ENCODE measurements at places on chromosomes 3 and 15. TPM values are rescaled to one million over a fixed set of nuclear protein-coding genes. Genes with fewer than 3 reads are reported as not detected.

DNA sequence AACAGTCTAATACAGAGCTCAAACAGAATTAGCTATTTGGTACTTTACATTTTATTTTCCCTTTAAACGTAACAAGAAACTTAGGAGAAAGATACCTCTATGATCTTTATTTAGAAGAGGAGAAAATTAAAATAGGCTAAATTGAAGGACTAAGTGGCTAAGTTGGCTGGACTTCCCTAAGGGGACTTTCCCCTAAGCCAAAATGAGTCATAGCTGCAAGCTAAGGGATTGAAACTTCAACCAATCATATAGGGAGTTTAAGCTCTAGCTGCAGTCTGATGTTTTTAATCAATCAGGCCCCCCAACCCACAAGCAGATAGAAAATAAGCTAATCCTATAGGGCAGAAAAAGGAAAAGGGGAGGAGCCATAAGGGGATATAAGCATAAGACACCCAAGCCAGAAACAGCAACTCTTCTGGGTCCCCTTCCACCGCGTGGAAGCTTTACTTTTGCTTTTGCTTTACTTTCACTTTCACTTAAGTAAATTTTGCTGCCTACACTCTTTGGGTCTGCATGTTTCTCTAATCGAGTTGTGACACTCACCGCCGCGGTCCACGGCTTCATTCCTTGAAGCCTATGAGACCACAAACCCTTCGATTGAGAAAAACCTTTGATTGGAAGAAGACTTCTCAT is 1108.5 kb upstream of the EPHA6 start:
- DNase-seq: no peak

DNA sequence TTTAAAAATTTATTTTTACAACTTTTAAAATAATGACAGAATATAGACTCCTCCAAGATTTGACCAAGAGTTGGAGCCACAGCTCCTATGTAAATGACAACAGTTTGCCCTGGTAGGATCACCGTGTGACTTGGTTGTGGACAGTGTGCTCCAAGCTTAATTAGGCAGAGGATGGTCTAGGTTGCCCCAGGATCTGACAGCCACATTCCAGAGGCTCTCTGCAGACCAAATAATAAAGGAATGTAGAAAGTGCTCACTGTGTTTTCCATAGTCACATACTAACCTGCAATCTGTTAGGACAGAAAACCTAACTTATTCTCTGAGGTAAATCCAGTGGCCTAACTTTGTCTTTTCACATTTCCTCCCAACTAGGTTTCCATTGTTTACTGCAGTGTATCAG is 59.0 kb downstream of the GPD1L start:
- no peak for DNase-seq

DNA sequence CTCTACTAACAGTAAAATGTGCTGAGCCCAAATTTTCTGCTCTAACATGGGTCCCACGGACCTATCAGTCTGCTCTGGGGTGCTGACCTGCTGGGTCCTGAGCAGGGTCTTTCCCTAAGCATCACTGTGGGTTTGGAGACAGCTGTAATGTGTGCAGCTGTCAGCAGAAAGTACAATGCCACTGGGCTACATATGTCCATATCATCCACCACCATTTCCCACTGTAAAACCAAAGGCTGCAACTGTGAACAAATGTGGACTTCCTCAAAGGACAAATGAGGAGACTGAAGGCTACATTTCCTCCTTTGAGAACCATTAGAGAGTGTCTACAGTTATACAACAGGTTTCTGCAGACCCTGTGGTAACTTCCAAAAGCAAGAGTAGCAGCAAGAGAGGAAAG is 33.8 kb upstream of the IP6K2 start:
- DNase-seq: no peak

GRCh38 chr15:70427167-70428120 is 329.7 kb upstream of the TLE3 start:
- DNase-seq: peak; percentile 66

DNA sequence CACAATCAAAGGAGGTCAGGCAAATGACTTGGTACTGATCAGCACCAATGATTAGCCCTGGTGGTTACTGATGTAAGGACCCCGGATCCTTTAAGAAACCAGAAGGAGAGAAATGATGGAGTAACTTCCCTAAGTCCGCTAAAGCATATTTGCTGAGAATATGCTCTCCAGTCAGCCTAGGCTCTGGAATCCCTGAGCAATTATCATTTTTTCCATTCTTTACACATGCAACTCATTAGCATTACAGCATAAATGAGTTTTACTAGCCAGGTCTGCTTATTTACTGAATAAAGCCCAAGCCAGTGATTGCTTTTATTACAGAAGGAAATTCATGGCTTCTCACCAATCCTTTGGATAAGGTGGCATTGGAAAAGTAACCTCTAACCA is 139.2 kb upstream of the WNT5A start:
- DNase-seq: no peak

DNA sequence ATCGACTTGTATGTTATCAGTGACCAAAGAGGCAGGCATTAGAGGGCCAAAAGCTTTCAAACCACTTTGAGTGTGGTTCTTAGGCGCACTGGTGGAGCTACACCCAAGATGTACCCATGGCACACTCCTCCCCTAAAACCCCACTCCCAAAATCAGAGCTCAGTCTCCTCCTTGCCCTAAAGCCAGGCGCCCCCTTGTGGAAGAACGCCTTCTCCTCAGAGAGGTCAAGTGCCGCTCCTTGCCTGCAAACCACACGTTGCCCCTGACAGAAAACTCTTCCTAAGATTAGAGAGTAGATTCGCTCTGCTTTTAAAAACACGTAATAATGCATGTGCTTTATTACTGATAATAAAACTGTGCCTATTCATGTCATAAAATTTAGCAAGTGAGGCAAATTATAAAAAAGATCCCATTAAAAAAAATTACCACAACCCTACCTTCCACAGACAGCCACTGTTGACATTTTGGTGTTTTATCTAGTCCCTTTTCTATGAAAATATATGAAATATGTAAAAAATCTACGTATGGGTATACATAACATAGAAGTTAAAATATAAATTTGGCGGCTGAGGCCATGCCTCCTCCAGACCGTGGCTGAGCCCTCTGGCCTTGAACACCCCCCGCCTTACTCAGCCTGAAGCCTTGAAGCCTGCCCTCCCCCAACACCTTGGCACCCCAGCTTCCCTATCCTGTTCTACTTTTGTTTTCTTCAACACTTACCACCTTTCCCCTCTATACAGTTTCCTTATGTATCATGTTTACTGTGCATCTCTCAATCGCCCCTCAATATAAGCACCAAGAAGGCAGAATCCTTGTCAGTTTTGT is 33.5 kb downstream of the BCL2L10 start:
- DNase-seq: peak; percentile 86

DNA sequence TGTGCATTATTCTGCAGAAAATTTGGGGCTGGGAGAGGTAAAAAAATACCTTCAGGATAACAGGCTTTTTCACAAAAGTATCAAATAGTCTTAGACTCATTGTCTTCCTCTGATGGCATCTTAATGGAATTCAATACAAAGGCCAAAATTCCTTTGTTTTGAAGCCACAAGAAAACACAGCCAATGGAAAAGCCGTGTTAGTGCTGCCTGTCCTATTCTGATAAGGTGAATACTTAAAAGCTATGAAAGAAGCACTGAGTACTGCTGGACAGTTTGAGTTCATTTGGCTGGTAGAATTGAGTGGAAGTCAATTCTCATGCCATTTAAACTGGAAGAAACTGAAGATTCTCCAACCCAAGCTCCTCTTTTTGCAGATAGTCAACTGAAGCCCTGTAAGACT is 395.3 kb upstream of the TPRG1 start:
- no peak for DNase-seq

- DNase-seq: no peak
Observed at GRCh38 chr3:90035643-90036042, 928.2 kb downstream of the EPHA3 start.

DNA sequence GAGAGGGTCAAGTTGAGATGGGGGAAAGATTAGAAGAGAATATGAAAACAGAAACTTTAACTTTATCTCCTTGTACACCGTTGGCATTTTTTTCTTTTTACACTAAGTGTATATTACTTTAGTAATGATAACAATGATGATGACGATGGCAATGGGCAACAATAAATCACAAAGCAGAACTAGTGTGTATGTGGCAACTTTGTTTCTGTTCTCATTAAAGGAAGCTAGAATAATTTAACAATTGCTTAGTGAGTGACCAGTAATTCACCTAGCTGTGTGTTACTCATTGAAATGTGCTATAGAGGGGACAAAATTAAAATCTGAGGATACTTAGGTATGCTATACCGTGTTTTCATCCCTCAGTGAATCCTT is 318.5 kb upstream of the TBL1XR1 start:
- no peak for DNase-seq

GRCh38 chr15:63118854-63119253 is 2.8 kb upstream of the LACTB start:
- DNase-seq: no peak

DNA sequence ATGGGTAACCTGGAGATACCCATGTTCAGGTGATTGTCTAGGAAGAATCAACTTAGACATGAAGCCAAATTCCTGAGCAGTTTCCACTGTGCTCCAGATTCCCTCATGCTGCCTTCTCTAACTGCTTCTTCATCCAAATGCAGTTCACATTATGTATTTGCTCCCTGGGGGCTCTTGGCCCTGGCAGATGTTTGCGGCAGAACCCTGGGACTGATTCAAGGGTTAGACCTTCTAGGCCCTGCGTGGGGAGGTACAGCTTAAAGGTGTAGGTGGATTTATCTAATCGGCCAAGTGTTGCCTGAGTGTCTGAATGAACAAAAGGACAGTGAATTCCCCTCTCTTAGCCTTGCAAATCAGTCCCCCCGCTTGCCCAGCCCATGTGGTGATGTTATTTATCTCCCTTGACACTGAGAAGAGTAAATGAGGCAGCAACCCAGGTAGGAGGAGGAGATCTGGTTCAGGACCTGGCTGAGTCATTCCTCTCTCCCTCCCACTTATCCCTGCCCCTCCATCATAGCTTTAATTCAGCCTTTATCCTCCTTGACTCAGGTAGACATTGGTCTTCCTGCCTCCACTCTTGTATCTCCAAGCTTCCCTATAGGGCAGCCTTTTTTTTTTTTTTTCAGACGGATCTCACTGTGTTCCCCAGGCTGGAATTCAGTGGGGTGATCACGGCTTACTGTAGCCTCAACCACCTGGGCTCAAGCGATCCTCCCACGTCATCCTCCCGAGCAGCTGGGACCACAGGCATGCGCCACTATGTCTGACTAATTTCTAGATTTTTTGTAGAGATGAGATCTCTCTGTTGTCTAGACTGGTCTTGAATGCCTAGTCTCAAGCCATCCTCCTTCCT is 54.8 kb downstream of the MAGEF1 start:
- DNase-seq: no peak

DNA sequence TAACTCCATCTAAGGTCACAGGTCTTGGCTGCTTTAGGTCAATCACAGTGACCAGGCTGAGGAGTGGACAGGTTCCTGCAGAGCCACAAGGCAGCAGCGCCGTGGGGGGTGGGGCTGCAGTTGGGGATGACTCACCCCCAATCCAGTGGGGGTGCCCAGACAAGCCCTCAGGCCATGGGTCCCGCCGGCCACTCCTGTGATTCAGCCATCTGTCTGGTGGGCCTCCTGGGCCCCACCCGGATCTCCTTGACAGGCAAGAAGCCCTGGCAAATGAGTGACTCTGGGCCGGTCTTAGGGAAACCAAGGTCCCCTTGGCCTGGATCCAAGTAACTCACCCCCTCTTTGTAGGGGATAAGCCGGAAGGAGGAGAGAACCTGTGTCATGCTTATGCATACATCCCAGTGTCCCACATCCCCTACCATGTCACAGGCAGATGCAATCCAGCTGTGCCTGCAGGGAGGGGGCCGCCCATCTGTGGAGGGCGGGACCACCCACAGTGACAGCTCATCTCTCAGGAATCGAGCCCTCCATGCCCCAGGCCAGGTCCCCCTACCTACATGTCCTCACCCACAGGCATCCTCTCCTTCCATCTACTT is 495 bp upstream of the COL7A1 start:
- peak; percentile 99 for DNase-seq

GRCh38 chr15:40594429-40594836 is 384 bp downstream of the KNL1 start:
- no peak for DNase-seq

DNA sequence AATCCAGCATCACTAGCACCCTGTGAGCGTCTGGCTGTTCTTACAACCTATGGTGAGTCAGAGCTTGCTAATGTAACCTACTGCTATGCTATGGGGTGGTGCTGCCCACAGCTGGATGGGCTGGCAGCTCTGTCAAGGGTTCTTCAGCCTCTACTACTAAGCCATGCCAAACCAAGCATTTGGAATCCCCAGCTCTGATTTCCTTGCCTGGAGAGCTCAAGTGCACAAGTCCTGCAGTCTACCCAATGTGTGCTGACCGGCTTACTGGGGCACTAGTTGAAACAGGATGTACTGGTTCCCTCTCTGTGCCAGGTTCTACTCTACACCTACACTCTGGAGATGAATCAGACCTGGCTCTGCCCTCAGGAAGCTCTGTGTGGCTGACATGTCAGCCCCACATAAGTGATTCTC is 4.2 kb downstream of the TEX264 start:
- DNase-seq: peak; percentile 96

GRCh38 chr15:71328453-71328852 is 213.2 kb downstream of the THSD4 start:
- no peak for DNase-seq

DNA sequence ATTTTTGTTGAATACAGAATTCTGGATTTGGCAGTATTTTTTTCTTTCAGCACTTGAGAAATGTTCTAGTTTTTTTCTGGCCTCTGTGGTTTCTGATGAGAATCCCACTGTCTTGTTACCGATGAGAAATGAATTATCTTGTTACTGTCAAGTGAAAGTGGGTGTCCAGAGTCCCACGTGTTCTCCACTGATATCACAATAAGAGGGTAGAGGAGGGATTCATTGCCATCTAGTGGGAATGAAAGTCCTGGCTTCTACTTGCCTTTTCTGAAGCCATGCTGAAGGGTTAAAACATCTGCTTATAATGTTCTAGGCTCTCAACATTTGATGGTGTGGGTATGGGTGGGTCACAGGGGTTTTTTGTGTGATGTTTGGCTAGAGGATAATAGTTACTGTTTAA is 66.1 kb downstream of the SEC22A start:
- DNase-seq: no peak

GRCh38 chr15:61057376-61057775 is 171.7 kb downstream of the RORA start:
- DNase-seq: no peak

DNA sequence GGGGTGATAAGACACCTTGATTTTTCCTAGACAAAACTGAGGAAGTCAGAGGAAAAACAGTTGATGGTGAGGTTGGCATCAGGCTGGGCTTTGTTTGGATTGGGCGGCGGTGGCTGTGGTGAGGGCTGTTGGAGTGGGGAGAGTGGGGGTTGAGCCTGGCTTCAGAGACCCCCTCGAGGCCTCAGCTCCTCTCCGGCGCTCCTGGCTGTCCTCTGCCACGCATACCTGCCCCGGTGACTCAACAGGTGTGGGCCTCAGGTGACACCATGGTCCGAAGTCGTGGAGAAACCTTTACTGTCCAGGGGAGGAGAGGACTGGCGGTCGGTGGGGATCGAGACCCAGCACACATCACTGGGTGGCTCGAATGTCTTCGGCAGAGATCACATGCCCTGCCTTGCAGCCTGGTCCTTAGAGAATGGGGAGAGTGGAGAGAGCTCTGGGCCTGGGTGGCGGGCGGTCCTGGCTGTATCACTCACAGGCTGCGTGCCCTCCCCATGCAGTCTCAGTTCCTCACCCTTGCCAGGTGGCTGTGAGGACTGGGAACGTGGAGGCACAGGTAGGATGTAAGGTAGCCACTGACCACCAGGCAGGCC is 2.6 kb downstream of the APBA2 start:
- no peak for DNase-seq

The AADACL2 gene
- not detected for total RNA-seq

The CSTA gene
- 18.1 TPM for total RNA-seq

The WNT5A gene
- total RNA-seq: 145 TPM

The PLSCR5 gene
- total RNA-seq: not detected

The APPL1 gene
- 63.9 TPM for total RNA-seq

The RAB27A gene
- 7.2 TPM for total RNA-seq

The CHRM5 gene
- under 0.01 TPM for total RNA-seq
